NCI-H1436 treated with DMSO at 0.1 percent for 48 hours (cell line): ENCODE measurements at places on chromosomes 7 and 10.

GRCh38 chr10:44927352-44927751 is 16.2 kb downstream of the TMEM72 start:
- no peak for DNase-seq

DNA sequence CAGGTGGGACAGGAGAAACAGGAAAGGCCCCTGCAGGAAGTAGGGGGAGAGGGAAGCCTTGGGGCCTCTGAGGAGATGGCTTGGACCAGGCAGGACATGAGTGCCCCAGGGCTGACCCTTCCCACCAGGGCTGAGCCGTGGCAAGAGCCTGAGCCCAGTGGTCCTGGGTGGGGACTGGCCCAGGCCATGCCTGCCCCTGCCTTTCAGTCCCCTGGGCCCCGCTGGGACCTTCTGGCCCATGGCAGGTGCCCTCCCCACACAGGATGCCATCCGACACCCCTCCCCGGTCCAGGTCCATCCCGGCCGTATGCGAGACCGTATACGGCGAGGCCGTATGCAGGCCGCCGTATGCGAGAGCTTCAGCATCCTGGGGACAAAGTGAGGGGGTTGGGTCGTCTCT is 2.0 kb downstream of the GRIFIN start:
- DNase-seq: no peak

- no peak for DNase-seq
Observed at GRCh38 chr10:94219829-94220228, 142.9 kb downstream of the NOC3L start.

DNA sequence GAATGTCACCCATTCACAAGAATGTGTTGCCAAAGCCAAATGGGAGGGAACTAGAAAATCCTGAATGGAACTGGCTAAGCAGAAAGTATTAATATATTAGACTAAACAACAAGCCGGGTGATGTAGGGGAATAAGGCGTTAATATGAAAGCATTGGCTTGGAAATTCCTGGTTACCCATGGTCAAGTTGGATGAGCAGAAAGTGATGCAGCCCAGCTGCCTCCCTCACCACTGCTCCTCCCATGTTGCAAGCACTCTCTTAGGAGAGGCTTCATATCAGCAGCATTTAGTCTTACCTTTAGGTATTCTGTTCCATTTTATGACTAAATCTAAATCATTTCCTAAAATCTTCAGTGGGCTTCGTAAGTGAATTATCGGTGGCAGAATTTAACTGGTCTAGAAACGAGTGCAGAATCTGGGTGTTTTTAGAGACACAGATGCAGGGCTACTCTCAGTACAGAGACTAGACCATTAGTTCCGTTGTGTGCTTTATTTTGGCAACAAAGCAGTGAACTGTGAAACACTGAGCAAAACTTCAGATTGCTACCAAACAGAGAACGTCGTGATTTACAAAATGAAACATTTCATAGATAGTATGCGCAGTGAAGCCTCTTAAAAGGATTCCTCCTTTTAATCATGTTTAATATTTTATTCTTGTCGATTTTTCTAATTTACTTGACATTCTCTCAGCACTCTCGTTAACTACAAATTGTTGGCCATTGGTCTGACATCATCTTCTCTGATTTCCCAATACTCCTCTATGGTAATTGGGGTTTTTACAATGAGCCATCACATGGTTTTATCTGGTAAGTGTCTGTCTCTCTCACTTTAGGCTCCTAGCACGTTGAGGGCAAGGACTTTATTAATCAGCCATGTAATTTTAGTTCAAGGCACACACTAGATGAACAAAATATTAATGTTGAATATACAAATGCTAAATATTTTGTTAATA is 22.0 kb upstream of the HGF start:
- DNase-seq: no peak
